ENCODE measurements at places on chromosomes 6 and 20.

GRCh38 chr6:15526212-15526701, 136.6 kb downstream of the DTNBP1 start:
- no peak for DNase-seq

DNA sequence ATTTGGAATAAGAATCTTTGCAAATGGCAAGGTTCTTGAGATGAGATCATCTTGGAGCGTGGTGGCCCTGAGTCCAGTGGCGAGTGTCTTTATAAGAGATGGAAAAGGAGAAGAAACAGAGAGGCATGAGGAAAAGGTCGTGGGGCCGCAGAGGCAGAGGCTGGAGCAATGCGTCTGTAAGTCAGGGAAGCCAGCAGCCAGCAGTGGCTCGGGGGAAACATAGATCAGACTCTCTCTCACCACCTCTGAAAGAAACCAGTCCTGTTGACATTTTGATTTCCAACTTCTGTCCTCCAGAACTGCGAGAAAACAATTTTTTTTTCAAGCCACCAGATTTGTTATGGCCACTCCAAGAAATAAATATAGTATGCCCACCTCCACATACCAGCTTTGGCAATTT, 226.6 kb downstream of the TFAP2C start:
- DNase-seq = no peak

DNA sequence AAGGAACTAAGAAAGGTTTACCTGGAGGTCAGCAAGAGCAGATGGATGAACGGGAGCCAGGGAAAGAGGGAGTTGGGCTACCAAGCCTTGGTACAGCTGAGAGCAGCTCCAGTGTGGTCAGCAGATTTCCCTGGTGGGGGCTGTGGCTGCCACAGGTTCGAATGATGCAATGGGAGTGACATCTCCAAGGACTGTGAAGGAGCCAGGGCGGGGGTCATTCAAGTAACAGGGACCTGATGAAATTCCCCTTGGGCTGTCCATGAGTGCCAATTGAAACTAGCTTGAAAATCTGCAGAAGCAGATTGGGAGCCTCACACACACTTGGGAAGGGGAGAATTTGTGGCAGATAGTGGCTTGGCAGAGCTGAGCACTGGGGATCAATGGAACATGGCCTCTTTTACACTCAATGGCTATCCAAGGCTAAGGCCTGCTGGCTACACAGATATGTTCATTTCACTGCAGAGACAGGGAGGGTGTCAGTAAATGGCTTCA, 247.0 kb upstream of the ECI2 start:
- no peak for DNase-seq

- no peak for DNase-seq
Observed at GRCh38 chr20:46621492-46621891, 29.8 kb downstream of the SLC13A3 start.

DNA sequence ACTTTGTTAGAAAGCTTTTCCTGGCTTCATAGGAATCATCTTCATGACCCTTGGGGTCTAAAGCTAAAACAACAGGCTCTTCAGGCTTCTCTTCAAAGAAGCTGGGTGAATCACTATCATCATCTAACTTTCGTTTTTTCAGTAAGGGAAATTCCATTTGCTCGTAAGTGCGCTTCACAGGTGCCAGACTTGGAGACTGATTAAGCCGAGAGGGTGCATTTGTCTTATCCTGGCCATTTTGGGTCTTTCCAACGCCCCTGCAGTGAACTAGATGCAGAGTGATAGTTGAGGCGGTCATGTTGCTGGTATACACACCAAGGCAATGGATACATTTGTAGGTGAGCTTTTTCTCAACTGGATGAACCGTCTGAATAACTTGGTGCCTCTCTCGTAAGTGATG, 38.8 kb downstream of the ADNP start:
- DNase-seq = no peak

- DNase-seq = no peak
Observed at GRCh38 chr6:158043008-158043407, 61.3 kb downstream of the SYNJ2 start.

DNA sequence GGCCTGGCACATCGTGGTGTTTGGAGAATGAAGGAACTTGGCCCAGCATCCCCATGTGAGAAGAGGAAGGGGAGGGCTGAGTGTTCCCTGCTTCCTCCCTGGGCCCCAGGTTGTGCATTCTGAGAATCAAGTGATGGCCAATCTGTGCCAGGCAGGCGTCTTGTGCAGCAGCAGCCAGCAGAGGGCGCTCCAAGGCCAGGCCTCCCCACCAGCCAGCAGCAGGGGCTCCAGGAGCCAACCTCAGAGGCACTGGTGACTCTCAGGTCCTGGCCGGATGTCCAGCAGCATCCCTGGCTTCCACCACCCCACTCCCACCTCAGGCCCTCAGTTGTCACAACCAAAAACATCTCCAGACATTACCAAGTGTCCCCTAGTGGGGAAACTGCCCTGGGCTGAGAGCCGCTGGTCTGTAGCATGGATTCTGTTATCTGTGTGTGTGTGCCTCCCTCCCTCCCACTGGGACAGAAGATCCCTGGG, 192.0 kb downstream of the PREX1 start:
- DNase-seq = peak; percentile 66

GRCh38 chr6:86723729-86724128, 213.6 kb upstream of the HTR1E start:
- no peak for DNase-seq

DNA sequence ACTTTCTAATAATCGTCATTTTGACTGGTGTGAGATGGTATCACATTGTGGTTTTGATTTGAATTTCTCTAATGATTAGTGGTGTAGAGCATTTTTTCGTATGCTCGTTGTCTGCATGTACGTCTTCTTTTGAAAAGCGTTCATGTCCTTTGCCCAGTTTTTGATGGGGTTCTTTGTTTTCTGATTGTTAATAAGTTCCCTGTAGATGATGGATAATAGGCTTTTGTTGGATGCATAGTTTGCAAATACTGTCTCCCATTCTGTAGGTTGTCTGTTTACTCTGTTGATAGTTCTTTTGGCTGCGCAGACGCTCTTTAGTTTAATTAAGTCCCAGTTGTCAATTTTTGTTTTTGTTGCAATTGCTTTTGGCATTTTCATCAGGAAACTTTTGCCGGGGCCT, 32.3 kb upstream of the XRN2 start:
- DNase-seq = no peak

DNA sequence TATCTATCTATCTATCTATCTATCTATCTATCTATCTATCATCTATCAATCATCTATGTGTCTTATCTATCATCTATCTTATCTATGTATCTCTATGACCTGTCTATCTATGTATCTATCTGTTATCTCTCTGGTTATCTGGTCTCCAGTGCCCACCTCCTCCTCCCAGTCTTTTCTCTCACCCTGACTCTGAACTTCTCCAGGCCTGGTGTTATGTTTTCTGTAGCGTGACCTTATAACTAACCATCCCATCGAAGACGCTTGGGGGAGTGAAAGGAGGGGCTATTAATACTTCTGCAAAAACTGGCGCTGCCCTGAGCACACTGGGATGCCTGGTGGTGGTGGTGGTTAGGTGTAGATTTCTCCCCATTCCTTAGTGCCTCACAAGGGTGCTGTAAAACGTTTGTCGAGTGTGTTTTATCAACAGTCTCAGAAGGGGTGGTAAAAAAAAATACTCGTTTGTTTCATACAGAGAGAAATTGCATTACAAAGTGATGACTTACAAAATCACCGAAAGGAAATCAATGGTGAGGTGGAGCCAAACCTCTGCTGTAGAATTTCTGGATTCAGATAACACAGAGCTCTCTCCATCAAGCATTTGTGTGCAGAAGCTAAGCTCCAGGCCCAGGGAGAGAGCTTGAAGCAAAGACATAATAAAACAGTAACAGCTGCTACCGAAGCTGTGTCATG, 156.2 kb downstream of the BCAS1 start:
- no peak for DNase-seq

GRCh38 chr20:48578397-48579098, 249.3 kb downstream of the PREX1 start:
- DNase-seq = no peak

DNA sequence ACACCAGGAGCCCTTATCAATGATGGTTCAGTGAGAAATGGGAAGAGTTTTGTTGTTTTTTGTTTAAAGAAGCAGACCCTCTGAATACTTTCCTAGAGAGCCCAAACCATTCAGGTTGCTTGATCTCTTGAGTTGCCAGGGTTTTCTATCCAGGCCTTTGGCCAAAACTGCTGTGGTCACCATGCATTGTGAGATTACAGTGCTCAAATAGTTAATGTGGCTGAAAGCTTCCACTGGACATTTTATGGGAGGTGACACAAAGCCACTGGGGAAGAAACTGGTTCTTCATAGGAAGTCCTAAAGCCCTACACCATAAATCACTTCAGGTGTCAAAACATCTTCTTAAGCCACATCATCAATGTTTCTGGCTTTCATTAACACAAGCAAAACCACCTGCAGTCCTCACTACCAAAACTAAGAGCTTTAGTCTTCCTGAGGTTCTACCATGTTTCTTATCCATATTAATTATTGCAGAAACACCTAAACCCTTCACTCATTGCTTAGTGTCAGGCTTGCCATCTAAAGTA, 101.6 kb downstream of the IBTK start:
- no peak for DNase-seq

DNA sequence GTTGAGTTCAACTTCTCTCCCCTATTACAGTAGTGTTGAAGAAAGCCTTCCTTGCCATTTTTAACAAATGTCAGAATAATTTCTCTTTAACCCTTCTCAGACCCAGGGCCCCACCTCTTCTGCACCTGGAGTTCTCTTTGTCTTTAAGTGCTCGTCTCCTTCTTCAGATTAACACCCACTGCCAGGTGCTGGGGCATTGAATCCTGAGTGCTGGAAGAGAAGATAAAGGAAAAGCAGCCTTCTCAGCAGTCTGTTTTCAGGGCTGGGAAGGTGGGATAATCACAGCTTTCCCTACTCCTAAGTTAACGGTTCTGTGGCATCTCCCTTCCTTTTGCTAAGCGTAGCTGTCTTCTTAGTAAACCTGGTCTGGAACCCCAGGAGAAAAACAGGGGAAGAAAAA, 114.6 kb upstream of the TAB2 start:
- DNase-seq = no peak

DNA sequence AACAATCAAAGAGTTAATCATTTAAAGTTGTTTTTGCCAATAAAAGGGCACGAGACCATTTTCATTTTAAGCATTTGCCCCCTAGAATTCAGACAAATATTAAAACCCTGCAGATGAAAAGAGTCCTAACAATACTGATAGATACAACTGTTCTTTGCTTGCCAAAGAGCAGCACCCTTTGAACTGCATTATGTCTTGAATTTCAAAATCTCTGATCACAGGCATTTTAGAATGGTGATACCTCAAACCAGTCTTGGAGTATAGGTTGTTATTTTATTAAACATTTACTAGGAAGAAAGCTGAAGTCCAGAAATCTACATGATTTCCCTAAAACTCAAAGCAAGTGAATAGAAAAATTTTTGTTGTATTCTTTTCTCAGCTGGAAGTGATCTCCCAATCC, 108.7 kb downstream of the KIF13A start:
- no peak for DNase-seq

- no peak for DNase-seq
Observed at GRCh38 chr20:4457566-4458543, 263.9 kb upstream of the PRND start.

GRCh38 chr6:89862698-89863097, 31.6 kb upstream of the GJA10 start:
- no peak for DNase-seq

All from stimulated activated CD4-positive, alpha-beta T cell treated with anti-CD3 and anti-CD28 coated beads, Interleukin-1b, Interleukin-23, amount 100 ng/mL, for 48 hours (primary cell).